OCI-M1 (cell line): ENCODE measurements at places on chromosomes 13 and 19.

DNA sequence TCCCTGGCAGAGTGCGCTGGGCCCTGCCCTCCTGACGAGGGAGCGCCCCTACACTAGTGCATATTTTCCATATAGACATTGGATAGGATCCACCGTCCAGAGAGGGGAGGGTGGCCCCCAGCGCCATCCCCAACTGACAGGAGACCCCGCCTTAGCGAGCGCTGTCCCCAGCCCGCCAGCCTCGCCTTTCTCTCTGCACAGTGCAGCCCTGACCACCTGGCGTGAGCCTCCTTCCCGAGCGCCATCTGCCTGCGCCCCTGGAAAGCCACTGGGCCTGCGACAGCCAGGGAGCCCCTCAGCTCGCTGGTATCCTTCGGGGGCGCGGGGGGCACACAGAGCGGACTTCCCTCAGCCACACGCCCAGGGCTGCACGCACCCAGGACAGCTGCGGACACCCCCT, 42.1 kb upstream of the ATP12A start:
- DNase-seq, result no peak

- DNase-seq, result no peak
Observed at GRCh38 chr19:41587838-41588210, 11.9 kb downstream of the CEACAM21 start.

DNA sequence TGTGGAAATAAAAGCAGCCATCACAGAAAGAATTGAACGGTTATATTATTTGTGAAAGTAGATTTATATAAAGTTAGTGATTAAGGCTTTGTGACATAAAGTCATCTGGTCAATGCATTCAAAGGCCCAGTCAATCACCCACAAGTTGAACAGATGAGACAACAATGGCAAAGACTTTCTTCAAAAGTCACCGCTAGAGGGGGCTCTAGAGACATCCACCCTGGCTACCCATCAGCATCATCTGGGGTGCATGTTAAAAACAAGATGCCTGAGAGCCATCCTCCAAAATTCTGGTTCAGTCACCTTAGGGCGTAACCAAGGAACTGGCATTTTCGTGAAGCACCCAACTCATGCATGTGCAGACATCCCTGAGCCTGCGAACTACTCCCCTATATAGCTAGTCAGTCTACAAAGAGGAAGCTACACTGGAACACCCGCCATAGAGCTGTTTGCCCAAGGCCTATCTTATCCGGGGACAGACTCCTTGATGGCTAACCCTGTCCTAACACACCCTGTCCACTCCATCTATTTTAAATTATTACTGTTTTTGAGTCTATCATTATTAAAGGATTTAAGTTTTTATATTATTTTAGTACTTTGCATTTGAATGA, 970.5 kb downstream of the UQCRFS1 start:
- peak; percentile 69 for DNase-seq

- no peak for DNase-seq
Observed at GRCh38 chr19:10205636-10206035, 10.9 kb upstream of the DNMT1 start.

GRCh38 chr19:31545777-31546176, 196.5 kb upstream of the TSHZ3 start:
- no peak for DNase-seq

DNA sequence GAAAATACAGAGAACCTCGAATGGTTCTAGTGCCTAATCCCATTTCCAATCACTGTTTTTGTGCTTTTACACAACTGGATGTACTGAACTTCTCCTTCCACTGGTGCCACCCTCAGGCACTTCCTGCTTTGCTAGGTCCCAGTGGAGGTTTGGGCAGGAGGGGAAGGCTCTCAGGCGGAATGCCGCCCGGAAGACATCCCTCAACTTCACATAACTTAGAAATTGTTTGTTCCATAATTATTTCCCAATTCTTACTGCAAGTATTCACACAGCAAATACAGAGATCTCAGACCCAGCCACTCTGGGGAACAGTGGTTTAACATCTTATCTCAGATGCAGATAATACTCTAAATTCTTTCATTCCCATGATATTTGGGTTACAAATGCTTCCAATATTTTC, 195.7 kb upstream of the IPO5 start:
- no peak for DNase-seq

GRCh38 chr19:50669302-50670101, 20.3 kb downstream of the C19orf81 start:
- peak; percentile 61 for DNase-seq

DNA sequence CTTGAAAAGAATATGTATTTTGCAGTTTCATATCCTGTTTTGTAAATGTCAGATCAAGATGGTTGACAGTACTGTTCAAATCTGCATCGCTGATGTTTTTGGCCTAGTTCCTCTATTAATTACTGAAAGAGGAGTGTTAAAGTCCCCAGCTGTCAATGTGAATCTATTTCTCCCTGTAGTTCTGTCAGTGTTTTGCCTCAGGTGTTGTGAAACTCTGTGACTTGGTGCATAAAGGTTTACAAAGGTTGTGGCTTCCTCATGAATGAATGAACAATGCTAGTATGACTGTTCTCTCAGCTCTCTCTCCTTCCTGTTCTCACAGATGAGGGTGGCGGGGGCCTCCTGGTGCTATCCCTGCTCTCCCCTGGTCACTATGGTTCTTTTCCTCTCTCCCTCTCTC, 142.4 kb downstream of the MYCBP2 start:
- no peak for DNase-seq

DNA sequence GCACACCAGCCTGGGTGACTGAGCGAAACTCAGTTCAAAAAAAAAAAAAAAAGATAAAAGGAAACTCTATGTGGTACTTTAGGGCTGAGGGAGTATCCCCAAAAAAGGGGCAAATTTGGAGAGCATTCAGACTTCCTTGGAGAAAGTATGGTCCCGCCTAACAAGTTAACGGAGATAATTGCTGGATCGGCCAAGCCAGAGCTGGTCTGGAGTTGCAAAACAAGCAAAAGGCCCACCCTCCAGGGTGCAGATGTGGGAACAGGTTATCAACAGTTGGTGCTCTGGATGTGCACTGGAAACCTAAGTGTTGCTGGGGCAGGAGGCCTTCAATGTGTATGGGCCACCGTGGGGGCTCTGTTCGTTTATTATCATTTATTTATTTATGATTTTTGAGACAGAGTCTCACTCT, 2.8 kb downstream of the IQCN start:
- no peak for DNase-seq

DNA sequence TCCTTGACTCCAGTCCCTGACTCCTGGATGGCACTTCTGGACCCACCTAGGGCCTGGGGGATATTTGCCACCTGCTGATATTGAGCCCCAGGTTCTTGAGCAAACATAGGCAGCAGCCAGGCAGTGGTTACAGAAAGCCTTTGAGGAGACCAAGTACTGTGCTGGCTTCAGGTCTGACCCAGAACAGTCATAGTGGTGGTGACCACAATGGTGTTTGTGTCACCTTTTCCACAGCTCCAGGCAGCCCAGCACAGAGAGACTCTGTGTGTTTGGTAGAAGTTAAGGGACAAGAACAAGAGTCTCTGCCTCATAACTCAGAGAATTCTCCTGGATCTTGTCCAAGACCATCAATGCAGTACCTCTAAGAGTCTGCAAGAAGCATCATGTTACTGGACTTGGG, 14.6 kb upstream of the CLC start:
- no peak for DNase-seq

DNA sequence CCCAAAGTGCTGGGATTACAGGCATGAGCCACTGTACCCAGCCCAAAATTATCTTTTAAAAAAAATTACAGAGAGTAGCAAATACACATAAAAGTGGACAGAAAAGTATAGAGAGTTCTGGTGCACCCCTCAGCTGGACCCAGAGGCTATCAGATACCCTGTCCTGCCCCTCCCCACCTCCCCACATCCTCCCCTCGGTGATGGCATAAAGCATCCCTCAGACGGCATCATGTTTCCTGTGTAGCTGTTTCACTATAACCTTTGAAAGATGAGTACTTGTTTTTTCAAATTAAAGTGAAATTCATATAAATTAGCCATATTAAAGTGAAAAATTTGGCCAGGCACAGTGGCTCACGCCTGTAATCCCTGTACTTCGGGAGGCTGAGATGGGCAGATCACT, 20.1 kb downstream of the SLC27A1 start:
- no peak for DNase-seq

DNA sequence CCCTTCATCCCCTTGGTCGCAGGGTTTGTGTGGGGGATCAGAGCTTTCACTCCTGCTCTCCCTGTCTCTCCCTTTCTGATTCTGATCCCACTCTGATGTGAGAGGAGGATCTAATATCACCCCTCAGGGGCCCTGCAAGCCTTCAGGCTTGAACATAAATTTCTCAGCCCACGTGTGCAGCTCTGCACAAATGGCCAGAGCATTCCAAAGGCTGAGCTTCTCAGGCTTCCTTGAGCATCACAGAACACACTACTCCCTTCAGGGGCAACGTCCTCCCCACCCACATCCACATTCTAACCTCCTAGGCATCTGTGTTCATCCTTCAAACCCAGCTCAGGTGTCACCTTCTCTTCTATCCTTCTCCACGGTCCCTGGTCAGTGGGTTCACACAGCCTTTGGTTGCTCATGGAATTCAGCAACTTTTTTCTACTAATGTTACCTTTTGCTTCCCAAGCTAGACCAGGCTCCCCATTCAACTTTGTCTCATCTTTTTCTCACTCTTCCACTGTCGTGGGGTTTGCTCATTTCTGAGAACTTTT, 24.4 kb upstream of the DOCK9 start:
- no peak for DNase-seq

- peak; percentile 55 for DNase-seq
Observed at GRCh38 chr19:13788991-13789390, 6.3 kb upstream of the ZSWIM4 start.
